Activated naive CD4-positive, alpha-beta T cell treated with anti-CD3 and anti-CD28 coated beads for 36 hours (primary cell): ENCODE measurements at places on chromosomes 5 and 9. TPM values are rescaled to one million over a fixed set of nuclear protein-coding genes. Genes with fewer than 3 reads are reported as not detected.
A peak's percentile ranks its signal among the peaks of the same experiment; 100 is the strongest.

DNA sequence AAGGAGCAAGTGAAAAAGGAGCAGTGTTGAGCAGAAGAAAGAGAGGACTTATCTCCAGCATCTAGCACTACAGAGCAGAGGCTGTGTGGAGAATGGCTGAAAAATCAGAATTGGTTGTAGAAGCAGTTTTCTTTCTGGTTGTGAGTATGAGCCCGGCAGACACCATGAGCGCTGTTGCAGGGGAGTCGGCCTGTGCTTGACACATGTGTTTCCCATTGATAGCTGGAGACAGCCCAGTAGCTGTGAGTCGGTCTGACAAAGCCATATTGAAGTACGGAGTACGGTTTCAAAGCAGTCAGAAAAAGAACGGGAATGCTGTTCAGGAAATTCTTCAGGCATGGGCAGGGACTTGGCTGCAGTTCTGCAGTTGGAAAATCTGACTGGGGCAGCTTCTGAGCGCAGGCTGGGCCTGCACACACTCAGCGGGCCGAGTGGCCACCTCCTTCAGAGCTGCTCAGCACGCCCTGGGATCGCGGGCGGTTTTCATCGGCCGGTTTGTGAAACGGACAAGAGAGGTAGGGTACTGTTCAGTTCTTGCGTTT, at the start of gene SGCD:
Gene SGCD (plus strand): TSS at position 447 of the 542 bp plus-strand sequence.
- peaks cover 16% of the 10 kb centered on the region for H3K27me3 ChIP-seq
- no peak for DNase-seq
- no peaks in the 10 kb centered on the region for H3K36me3 ChIP-seq
- no peak within 1 kb of the TSS for H3K4me3 ChIP-seq
- no peaks in the 10 kb centered on the region for H3K4me1 ChIP-seq

- DNase-seq, result no peak
- H3K36me3 ChIP-seq, result no peaks in the 10 kb centered on the region
- H3K4me1 ChIP-seq, result no peaks in the 10 kb centered on the region
These were observed 49.5 kb downstream of the APBA1 start for GRCh38 chr9:69622676-69623075.

- H3K4me1 ChIP-seq, result peaks cover 2% of the 10 kb centered on the region
- H3K4me3 ChIP-seq, result peak overlapping the region; percentile 36
- no peak overlapping the region for H3K27ac ChIP-seq
- DNase-seq, result peak; percentile 76
- no peaks in the 10 kb centered on the region for H3K36me3 ChIP-seq
These were observed 26.3 kb downstream of the PTGES start for GRCh38 chr9:129726322-129727160.

- H3K36me3 ChIP-seq, result no peaks in the 10 kb centered on the region
- H3K27me3 ChIP-seq, result peaks cover 9% of the 10 kb centered on the region
- H3K4me1 ChIP-seq, result no peaks in the 10 kb centered on the region
- no peak for DNase-seq
- no peak overlapping the region for H3K4me3 ChIP-seq
- no peak overlapping the region for H3K27ac ChIP-seq
These were observed 35.4 kb upstream of the MAP1B start for GRCh38 chr5:72071906-72072305.

GRCh38 chr5:124997186-124997893, 250.9 kb upstream of the ZNF608 start:
- H3K27me3 ChIP-seq, result no peaks in the 10 kb centered on the region
- no peaks in the 10 kb centered on the region for H3K4me1 ChIP-seq
- no peak overlapping the region for H3K4me3 ChIP-seq

GRCh38 chr9:81239388-81239787, 450.0 kb downstream of the TLE1 start:
- peaks cover 3% of the 10 kb centered on the region for H3K27me3 ChIP-seq
- no peaks in the 10 kb centered on the region for H3K4me1 ChIP-seq
- H3K27ac ChIP-seq, result no peak overlapping the region
- no peak for DNase-seq
- H3K4me3 ChIP-seq, result no peak overlapping the region

- H3K27ac ChIP-seq, result no peak overlapping the region
- H3K36me3 ChIP-seq, result no peaks in the 10 kb centered on the region
- no peak for DNase-seq
- no peaks in the 10 kb centered on the region for H3K27me3 ChIP-seq
- no peak overlapping the region for H3K4me3 ChIP-seq
These were observed 274.3 kb downstream of the ISL1 start for GRCh38 chr5:51657340-51658240.

GRCh38 chr5:72281430-72281763, 38.6 kb downstream of the MRPS27 start:
- no peaks in the 10 kb centered on the region for H3K4me1 ChIP-seq
- H3K27me3 ChIP-seq, result no peaks in the 10 kb centered on the region
- H3K4me3 ChIP-seq, result no peak overlapping the region
- no peak for DNase-seq
- H3K36me3 ChIP-seq, result peaks cover 58% of the 10 kb centered on the region

- no peak overlapping the region for H3K27ac ChIP-seq
- no peak overlapping the region for H3K4me3 ChIP-seq
- peaks cover 2% of the 10 kb centered on the region for H3K4me1 ChIP-seq
- H3K36me3 ChIP-seq, result no peaks in the 10 kb centered on the region
- DNase-seq, result no peak
- peaks cover 3% of the 10 kb centered on the region for H3K27me3 ChIP-seq
These were observed 380.5 kb downstream of the SPOCK1 start for GRCh38 chr5:137118629-137119028.

GRCh38 chr9:114027159-114027862, 50.8 kb downstream of the AMBP start:
- peaks cover 5% of the 10 kb centered on the region for H3K36me3 ChIP-seq
- H3K27ac ChIP-seq, result no peak overlapping the region
- H3K4me1 ChIP-seq, result no peaks in the 10 kb centered on the region
- DNase-seq, result no peak
- no peaks in the 10 kb centered on the region for H3K27me3 ChIP-seq

Gene PRKACG
- not detected for total RNA-seq

Gene TMEM174
- total RNA-seq, result not detected
